Stimulated activated CD8-positive, alpha-beta memory T cell treated with anti-CD3 and anti-CD28 coated beads, Interleukin-4, amount 100 ng/mL, for 24 hours (primary cell): ENCODE measurements at places on chromosomes 11 and 22.

DNA sequence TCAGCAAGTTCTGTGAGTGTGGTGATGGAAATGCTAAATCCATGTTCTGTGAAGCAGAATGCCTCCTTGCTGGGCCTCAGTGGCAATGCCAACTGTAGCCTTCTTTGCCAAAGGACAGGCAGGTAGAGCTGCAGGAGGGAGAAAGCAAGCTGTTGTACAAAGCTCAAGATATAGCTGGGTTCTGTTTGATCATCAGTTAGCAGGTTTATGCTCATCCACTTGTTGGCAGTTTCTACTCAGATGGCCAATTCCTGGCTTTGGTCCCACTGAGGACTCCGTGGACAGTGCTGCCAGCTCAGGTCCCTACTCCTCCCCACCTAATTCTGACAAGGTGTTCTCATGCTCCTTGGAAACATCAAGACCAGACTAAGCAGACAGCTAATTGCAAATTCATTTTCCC lies 65.1 kb downstream of the PRSS23 start:
- DNase-seq: no peak

GRCh38 chr11:119426142-119426541 lies 3.2 kb upstream of the THY1 start:
- no peak for DNase-seq

GRCh38 chr11:125338886-125339811 lies 156.9 kb downstream of the FEZ1 start:
- DNase-seq: no peak

DNA sequence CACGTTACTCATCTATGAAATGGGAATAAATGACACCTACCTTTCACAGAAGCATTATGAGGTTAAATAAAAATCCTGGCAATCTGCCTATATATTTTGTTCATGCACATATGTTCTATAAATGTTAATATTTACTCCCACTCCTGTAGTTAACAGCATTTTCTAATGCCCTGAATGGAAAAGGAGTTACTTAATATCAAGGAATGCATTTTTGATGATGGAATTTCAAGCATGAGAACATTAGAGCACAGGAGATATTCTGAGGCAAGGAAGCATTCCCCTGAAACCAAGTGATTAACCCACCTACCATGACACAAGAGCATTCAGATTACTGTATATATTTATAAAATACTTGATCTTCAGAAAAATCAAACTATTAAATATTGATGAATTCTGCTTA lies 102.1 kb downstream of the ARHGAP32 start:
- DNase-seq: no peak

- no peak for DNase-seq
These were observed 8.0 kb downstream of the B4GALNT4 start for GRCh38 chr11:377174-377865.

DNA sequence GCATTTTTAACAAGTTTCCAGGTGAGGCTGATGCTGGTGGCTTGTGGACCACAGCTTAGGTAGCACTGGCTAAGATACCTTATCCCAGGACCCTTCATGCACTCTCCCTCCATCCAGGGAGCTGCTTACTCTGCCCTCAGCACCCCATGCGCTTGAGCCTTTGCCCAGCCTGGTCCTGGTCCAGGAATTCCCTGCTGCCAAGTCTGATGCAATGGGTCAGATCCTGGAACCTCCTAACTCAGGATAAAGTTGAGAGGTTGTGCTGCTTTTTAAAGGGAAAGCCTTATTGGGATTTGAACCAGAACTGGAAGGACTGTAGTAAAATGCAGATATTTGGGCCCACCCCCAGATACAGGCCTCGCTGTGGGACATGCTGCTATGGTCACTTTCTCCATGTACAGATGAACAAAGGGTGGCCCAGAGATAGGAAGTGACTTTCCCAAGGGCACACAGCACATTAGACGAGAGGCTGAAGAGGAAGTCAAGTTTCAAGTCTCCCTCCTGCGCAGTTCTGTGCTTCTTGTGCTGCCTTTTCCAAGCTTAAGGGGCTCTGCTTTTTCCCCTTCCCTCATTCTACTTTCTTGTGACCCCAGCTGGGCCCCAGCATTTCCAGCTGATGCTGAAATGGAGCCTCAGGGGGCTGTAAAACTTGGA lies 824 bp upstream of the LGALS12 start:
- no peak for DNase-seq

GRCh38 chr11:15685306-15685705 lies 570.6 kb downstream of the INSC start:
- no peak for DNase-seq

GRCh38 chr11:35951680-35952079 lies 7.8 kb downstream of the LDLRAD3 start:
- DNase-seq: no peak

DNA sequence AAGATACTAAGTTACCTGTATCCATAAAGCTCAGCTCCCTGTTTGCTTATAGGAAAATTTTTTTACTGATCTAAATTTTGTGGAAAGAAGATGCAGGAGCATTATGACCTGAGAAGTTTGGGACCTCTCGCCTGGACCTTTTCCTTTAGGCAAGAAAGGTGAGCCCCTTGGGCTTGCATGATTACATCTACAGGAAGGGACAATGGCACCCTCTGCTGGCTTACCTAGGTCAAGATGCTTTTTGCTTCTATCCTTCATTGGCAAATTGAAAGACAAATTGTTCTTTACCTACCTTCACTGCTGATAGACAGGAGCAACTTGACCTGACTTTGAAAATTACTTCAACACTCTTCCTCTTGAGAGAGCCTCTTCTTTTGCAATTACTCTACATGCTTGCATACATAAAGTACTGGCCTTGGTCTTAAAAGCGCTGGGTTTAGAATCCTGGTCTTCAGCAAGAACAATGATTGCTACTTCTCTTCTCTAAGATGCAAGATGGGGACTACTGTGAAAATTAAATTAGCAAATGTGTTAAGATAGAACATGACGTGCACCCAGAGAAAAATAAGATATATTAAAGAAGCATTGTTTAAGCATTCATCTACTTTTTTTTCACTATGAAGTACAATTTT lies 147.2 kb downstream of the TRPC6 start:
- no peak for DNase-seq

DNA sequence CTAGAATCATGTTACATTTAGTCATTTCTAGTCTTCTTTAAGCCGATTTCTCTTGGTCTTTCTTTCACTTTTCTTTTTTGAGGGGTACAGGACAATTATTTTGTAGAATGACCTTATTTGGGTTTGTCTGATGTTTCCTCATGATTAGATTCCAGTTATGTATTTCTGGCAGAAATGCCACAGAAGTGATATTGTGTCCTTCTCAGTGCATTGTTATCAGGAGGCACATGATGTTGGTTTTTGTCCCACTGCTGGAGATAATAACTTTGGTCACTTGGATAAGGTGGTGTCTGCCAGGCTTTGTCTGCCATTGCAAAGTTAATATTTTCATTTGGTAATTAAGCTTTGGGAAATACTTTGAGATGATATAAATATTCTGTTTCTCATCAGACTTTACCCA lies 100.3 kb downstream of the RRM1 start:
- DNase-seq: no peak

- no peak for DNase-seq
These were observed 6.7 kb downstream of the PAMR1 start for GRCh38 chr11:35518766-35519165.

DNA sequence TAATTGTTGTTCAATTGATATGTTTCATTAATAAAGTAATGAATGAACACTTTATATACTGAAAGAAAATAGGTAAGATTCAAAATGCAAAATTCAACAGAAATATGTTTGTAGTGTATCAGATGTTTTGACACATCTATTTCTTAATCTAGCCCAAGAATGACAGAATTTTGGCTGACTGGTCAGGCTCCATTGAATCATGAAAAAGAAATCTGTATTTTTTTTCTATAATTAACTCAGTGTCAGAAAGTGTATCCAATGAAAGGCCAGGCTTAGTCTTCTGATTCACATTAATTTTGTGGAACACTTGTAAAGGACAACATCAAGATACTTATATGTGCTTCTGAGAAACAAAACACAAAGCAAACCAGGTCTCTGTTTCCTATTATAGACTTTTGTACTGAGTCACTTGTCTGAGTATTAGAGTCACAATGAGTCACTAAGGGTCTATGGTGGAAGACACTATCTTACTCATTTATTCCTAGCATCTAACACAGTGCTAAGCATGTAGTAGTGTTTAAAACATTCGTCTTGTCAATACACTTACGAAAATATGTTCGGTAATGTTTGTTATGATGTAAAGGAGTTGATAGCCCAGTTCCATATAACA lies 297.7 kb upstream of the CCDC90B start:
- DNase-seq: no peak

- DNase-seq: no peak
These were observed 11.8 kb upstream of the PRODH start for GRCh38 chr22:18947905-18948304.

- no peak for DNase-seq
These were observed 5.4 kb downstream of the LINC01488 start for GRCh38 chr11:69486773-69487291.

DNA sequence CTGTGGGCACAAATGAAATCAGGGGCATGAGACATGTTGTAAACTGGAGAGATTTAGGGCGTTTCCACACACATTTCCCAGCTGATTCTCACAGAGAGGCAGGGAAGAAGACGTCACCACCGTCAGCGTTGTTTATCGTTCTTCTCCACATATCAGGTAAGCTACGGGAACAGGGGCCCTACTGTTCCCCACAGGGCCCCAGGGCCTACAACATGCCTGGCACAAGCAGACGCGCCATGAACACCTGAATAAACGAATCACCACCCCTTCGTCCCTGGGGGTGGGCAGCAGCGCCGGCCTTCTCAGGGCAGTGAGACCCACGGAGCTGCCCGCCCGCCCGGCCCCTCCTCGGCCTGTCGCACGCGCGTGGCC lies 342 bp downstream of the EFCAB6 start:
- no peak for DNase-seq

DNA sequence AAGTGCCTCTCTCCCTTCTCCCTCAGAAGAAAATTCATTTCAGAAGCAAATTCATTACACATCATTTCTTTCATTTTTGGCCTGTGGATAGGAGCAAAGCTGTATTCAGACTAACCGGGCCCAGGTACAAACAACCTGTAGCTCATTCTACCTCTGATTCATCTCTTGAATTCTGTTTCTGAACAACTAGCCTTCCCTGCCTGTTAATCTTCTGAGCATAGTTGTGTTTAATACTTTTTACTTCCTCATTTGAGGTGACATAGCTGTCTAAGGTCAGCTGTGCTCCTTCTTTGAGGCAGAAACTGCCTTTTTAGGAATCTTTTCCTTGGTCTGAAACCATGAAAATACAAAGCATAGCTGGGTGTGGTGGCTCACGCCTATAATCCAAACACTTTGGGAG lies 12.6 kb upstream of the IL18BP start:
- DNase-seq: no peak

DNA sequence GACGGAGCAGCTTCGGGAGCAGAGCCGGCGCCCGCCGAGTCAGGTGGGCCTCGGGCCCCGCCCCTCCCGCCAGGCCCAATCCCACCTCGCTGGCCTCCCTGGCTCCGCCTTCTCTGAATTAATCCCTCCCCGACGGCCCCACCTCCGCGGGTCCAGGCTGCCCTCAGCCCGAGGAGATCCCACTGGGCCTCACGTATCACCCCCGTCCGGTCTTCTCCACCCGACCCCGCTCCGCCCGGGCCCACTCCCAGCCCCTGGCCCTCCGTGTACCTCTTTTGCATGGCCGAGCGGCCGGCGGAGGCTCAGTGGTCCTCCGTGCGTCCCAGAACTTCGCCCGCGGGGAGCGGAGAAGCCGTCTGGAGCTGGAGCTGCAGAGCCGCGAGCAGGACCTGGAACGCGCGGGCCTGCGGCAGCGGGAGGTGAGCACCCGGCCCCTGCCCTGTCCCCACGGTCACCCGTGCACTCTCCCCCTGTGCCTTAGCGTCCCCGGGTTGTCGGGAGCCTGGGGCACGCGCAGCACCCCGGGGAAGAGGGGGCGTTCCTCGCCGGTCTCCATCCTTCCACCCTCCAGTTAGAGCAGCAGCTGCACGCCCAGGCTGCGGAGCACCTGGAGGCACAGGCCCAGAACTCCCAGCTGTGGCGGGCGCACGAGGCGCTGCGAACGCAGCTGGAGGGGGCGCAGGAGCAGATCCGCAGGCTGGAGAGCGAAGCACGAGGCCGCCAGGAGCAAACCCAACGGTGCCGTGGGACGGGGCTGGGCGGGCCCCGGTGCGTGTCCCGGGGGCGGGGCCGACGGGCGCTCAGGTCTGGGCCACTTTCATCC lies 2.2 kb upstream of the CD151 start:
- peak; percentile 64 for DNase-seq

GRCh38 chr11:11810764-11811726 lies 30.7 kb upstream of the USP47 start:
- no peak for DNase-seq

GRCh38 chr22:27270818-27271510 lies 530.6 kb downstream of the MN1 start:
- no peak for DNase-seq

- DNase-seq: no peak
These were observed 11.9 kb upstream of the SH3BP1 start for GRCh38 chr22:37627545-37627944.

GRCh38 chr11:27757953-27758352 lies 57.7 kb upstream of the BDNF start:
- no peak for DNase-seq

DNA sequence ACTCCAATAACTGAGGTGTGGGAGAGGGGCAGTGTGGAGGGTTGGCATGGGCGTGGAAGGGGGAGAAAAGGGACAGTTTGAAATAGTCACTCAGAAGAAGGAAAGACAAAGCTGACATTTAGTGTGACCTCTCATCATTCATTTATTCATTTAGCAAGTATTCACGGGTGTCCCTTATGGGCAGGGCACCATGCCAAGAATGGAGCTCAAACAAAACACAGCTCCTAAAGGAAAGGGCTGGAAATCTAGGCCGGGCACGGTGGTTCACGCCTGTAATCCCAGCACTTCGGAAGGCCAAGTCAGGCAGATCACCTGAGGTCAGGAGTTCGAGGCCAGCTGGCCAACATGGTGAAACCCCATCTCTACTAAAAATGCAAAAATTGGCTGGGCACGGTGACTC lies 19.4 kb upstream of the DGKZ start:
- no peak for DNase-seq

DNA sequence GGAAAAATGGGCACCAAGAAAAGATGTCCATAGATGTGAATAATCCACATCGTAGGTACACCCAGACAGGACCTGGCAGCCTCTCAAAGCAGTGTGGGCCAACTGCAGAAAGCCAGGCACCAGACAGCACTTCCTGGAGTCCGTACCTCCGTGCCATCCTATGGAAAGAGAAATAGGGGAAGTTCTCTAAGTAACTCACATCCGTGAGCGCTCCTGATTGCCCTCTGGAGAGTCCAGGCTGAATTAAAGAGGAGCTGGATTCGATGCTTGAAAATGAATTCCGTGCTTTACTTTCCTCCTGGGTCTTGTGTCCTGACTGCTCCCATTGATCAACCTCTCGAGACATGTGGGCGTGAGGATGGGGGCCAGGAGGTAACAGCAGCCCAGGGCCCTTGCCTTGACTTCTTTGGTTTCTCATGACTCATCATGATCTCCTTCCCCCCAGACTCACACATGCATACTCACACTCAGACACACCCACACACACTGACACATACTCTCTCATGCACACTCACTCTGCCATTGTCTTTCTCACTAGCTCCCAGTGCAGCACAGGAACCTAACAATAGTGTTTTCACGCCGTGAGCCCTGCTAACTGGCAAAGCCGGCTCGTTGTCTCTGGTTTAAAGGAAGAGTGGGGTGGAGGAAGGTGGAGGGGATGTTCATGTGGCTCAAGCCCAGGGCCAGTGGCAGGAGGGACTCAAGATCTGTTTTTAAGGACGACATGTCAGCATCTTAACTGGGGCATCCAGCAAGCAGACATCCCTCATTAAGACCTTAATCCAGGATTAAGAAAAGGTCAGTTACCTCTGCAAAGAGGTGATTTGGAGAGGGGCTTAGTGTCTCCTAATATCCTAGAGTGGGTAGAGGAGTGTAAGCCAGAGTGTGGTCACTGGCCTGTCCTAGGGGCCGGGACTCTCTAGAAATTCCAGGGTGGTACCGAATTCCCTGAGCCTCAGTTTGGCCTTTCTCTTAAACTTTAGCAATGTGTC lies 104.2 kb downstream of the SCN3B start:
- no peak for DNase-seq
